ENCODE measurements at places on chromosomes 2 and 18.

- DNase-seq: peak; percentile 82
These were observed 41.6 kb downstream of the ANKRD44 start for GRCh38 chr2:197268786-197269584.

DNA sequence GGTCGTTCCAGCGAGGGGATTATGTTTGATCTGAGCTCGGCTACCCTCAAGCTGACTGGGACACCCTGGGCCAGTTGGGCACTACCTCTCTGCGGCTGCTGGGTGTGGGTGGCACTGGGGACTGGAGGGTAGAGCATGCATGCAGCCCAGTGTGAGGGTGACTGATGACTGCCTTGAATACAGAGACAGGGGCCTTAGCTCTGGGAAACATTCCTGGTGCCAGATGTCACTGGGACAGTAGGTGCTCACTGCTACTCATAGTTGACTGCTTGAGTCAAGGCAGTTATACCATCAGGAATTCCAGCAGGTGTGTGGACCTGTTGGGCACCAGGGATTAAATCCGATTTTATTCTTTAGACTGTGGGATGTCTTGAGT lies 33.6 kb upstream of the ATP6V1B1 start:
- peak; percentile 7 for DNase-seq

- DNase-seq: no peak
These were observed 107.3 kb upstream of the MYCN start for GRCh38 chr2:15832849-15833680.

DNA sequence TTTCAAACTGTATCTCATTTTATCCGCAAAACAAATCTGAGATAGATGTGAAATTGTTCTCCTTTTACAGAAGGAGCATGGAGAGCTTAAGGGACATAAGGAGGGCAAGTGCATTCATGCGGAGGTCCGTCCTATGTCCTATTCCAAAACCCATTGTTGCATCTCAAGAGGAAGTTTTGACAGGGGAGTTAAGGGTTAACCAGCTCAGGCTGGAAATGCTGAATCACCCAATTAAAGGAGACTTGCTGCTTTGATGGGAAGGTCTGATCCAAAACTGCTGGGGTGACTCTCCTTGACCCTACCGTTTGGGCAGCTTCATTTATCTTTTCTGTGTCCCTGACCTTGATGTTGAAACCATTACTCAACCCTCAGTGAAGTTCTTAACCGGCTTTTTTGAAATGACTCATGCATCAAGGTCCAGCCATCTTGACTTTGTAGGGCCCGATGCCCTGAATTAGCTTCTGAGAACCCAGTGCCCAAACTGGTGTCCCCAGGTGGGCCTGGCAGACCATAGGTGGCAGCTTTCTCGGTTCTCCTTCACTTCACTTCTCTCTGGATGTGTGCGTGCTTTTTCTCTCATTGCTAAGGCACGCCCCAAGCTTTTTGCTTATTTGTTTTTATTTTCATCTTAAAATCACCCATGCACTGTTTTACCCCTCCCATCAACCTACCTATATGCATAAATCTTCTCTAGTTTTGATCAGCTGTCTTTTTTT lies 15.9 kb upstream of the TXNDC2 start:
- peak; percentile 94 for DNase-seq

- DNase-seq: no peak
These were observed 37.1 kb downstream of the PAPOLG start for GRCh38 chr2:60793169-60793568.

GRCh38 chr2:97870396-97870843 lies 125.3 kb downstream of the TMEM131 start:
- peak; percentile 90 for DNase-seq

GRCh38 chr2:4101936-4102335 lies 398.6 kb downstream of the DCDC2C start:
- DNase-seq: no peak

- no peak for DNase-seq
These were observed 63.3 kb downstream of the TGOLN2 start for GRCh38 chr2:85264471-85264870.

DNA sequence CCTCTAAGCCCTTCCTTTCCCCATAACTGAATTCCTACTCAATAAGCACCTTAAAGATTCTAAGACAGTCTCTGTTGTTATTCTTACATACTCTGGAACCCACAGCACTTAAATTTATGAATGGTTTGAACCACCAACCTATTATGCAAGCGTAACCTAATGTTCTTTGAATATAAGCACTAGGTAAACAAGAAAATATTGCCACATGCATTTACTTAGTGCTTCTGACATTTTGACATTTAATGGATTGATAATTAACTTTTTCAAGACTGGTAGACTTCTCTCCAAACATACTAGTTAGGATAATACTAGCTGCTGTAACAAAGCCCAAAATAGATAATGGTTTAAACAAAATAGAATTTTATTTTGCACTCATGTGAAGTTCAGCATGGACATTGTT lies 164.8 kb downstream of the ARHGAP15 start:
- no peak for DNase-seq

GRCh38 chr18:51437280-51438271 lies 240.1 kb upstream of the MEX3C start:
- no peak for DNase-seq

GRCh38 chr18:59921384-59921891 lies 21.6 kb downstream of the PMAIP1 start:
- peak; percentile 67 for DNase-seq

GRCh38 chr2:128640166-128640844 lies 321.6 kb upstream of the HS6ST1 start:
- DNase-seq: no peak

DNA sequence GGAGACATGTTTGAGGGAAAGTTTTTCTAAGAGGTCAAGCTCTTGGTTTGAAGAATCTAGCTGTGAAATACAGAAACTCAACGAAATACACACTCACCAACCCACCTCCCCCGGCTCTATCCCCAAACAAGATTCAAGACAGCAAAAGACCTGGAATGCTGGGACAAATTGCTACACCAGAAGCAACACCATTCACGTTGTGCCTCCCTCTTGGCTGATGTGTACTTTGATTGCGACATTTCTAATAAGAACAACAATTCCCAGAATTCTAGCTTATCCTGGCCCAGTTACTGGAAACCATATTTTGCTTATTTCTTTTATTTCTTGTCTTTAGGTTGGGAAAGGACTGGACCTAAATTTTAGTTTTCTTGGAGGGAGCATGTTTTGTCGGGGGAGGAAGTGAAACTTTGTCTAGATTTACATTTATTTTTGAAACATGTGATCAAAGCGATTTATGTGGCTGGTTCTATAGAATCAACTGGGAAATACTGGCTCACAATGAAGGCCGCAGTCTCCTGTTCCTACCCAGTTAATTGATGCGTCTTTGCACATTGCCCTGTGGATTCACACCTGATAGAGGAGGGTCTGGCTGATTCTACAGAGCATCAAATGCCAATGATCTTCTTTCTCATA lies 29.6 kb upstream of the LPIN1 start:
- peak; percentile 76 for DNase-seq

DNA sequence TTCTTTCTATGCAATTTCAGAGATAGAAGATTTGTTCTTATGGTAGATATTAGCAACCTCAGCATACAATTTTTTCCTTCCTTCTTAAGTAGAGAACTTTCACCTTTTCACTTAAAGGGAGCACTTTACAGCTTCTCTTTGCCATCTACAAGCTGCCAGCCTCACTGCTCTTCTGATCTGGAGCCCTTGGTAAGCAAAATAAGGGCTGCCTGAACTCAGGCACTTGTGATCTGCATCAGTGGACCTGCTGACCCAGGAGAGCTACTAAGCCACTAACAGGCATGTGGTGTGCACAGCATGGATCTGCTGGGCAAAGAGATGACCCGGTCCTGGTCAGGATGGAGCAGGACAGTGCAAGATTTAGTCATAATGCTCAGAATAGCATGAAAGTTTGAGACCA lies 80.8 kb upstream of the SNTG2 start:
- DNase-seq: no peak

GRCh38 chr2:60104514-60105505 lies 448.6 kb downstream of the BCL11A start:
- DNase-seq: no peak

- peak; percentile 5 for DNase-seq
These were observed 493.2 kb upstream of the FANCL start for GRCh38 chr2:58734365-58734764.

- DNase-seq: no peak
These were observed 27.6 kb downstream of the C2orf76 start for GRCh38 chr2:119338826-119339561.

- no peak for DNase-seq
These were observed 288.4 kb upstream of the ID2 start for GRCh38 chr2:8393506-8393905.

- DNase-seq: no peak
These were observed 31.0 kb downstream of the MYCN start for GRCh38 chr2:15971351-15971750.

- peak; percentile 95 for DNase-seq
These were observed 15.5 kb upstream of the SIX2 start for GRCh38 chr2:45024600-45025291.

DNA sequence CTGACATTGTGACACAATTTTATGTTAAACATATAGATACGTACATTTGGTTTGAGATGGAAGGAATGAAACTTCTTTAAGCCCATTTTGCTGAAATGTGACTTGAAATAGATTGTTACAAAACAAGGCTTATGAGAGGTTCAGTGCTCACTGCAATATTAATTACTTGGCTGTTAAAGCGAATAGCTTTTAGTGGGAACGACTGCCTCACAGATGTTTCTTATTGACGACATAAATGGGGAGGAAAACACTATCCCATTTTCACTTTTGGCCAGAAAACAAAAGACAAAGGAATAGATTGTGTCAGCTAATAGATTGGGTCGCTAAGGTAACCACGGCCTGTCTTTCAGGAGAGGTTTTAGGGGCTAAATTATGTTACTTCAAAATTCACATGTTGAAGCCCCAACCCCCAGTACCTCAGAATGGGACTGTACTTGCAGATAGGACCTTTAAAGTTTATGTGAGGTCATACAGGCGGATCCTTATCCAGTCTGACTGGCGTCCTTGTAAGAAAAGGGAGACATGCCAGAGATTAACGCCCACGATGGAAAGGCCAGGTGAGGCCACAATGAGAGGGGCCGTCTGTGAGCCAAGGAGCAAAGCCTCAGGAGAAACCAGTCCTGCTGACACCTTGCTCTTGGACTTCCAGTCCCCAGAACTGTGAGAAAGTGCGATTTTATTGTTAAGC lies 10.8 kb downstream of the INPP1 start:
- DNase-seq: peak; percentile 38

DNA sequence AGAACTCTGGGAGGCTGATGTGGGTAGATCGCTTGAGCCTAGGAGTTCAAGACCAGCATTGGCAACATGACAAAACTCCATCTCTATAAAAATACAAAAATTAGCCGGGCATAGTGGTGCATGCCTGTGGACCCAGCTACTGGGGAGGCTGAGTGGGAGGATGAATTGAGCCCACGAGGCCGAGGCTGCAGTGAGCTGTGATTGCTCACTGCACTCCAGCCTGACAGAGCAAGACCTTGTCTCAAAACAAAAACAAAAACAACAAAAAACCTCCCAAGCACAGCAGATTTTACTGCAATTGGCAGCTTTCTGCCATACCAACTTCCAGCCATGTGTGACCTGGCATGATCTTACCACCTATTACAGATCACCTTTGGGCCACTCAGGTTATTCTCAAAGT lies 57.7 kb upstream of the LRPPRC start:
- DNase-seq: no peak

GRCh38 chr2:189629531-189630453 lies 31.5 kb upstream of the ASNSD1 start:
- DNase-seq: no peak

GRCh38 chr2:86234563-86235131 lies 35.4 kb downstream of the MRPL35 start:
- no peak for DNase-seq

GRCh38 chr2:155633887-155634570 lies 698.5 kb downstream of the NR4A2 start:
- DNase-seq: no peak

DNA sequence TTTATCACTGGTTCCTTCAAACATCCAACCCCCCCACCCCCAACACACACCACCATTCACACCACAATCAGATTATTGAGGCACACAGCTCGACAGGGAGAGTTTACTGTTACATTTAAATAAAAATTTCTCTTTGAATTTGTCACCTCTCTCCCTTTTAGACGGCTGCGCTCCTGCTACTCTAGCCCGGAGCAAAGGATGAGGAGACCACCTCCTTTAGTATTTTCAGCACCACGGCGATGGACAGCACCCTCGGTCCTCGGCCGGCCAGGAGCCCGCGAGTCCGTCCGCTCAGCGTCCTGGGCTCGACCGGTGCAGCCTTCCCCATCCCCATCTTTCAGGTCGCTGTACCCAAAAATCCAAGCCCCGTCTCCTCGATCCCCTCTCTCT lies 892 bp downstream of the CELF4 start:
- peak; percentile 31 for DNase-seq

- DNase-seq: no peak
These were observed 78.9 kb downstream of the LIPG start for GRCh38 chr18:49640741-49641140.

DNA sequence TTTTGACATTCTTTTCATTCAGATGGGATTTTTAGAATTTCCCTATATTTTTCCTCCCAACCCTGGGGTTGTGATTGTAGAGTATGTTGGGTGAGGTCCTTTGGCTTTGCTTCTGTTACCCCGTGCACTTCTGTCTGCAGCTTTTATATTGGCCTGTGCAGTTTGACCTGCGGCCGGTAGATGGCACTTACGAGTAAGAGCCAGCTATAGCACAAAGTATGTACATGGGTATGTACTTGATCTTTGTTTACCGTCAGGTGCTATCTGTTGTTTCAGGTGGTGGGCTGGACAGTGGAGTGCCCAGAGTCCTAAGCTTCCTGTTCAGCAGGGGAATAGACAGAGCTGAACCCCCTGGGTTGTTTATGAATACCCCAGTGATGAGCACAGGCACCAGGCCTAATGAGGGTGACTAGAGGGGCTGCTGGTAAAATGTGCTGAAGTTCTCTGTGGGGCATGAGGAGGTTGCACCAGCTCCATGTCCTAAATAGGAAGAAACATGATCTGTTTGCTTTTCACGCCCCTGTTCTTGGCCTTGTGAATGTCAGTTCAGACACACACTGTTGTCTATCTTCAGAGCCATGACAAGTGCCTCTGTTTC lies 58.9 kb upstream of the THUMPD2 start:
- peak; percentile 42 for DNase-seq

- DNase-seq: peak; percentile 25
These were observed 30.7 kb upstream of the PPM1B start for GRCh38 chr2:44137872-44138551.

All from fibroblast of mammary gland (primary cell).